SHP77 treated with DMSO at 0.1 percent for 48 hours (cell line): ENCODE measurements at places on chromosomes 2 and 18.

GRCh38 chr18:76252880-76253279 is 242.2 kb downstream of the ZNF516 start:
- DNase-seq: no peak

DNA sequence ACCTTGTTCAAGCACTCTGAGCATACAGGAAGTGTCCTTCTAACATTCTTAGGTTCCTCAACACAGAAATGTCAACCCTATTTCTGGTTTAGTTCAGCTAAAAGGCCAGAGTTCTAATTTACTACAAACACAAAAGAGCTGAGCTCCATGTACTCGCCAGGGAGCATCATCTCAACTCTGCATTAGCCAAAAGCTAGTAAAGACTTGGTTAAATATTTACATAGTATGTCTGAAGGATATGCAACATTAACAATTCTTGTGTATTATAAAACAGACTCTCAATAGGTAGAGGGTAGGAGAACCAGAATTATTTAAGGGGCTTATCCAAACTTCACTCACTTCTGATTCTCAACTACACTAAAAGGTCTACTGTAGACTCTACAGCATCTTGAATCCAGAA is 154.6 kb downstream of the THADA start:
- no peak for DNase-seq

DNA sequence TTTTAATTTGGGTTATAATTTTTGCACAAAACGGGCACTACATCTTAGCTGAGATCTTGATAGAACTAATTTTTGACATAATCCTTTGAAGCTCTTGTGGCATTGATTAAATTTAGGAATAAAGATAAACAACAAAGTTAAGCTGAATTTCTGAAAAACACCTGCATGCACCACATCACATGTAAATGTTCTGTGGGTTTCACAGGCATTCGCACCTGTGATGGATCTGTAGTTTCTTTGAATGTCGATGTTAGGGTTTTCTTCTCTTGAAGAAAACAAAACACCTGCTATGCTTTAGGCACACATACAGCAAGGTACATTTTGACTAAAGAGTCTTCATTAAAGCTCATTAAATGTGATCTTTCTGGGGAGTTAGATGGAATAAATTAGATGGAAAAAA is 60.3 kb downstream of the RPIA start:
- DNase-seq: no peak

- DNase-seq: no peak
Observed at GRCh38 chr2:234468503-234468902, 28.4 kb downstream of the ARL4C start.

GRCh38 chr2:119772128-119772527 is 12.4 kb downstream of the PTPN4 start:
- DNase-seq: no peak

DNA sequence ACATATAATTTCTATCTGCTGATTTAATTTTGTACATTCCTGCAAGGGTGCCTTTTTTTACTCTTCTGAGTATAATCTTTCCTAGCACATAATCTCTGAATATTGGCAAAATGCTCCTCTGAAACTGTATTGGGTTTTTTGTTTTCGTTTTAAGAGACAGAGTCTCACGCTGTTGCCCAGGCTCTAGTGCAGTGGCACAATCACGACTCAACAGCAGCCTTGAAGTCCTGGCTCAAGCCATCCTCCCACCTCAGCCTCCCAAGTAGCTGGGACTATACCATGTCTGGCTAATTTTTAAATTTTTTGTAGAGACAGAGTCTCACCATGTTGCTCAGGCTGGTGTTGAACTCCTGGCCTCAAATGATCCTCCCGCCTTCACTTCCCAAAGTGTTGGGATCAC is 104.9 kb downstream of the SPTBN1 start:
- DNase-seq: no peak

- DNase-seq: no peak
Observed at GRCh38 chr18:8997634-8998033, 104.9 kb upstream of the NDUFV2 start.

DNA sequence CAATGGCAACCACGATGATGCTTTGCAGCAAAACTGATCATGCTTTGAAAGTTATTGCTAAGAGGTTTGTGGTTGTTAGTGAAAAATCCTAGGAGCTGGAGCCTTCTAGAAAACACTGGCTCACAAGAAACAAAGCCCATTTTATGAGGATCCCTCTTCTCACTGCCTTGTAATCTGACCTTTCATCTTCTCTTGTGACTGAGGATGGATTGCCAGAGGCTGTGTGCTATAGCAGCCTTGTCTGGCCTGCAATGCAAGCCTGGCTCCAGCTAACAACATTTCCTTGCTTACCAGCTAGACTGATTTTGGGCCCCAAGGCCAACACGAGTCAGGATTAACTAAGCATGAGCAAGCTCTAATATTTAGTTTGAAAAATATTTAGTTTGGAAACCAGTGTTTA is 13.1 kb downstream of the PIEZO2 start:
- DNase-seq: no peak

GRCh38 chr2:46230115-46230571 is 67.1 kb upstream of the EPAS1 start:
- DNase-seq: no peak

DNA sequence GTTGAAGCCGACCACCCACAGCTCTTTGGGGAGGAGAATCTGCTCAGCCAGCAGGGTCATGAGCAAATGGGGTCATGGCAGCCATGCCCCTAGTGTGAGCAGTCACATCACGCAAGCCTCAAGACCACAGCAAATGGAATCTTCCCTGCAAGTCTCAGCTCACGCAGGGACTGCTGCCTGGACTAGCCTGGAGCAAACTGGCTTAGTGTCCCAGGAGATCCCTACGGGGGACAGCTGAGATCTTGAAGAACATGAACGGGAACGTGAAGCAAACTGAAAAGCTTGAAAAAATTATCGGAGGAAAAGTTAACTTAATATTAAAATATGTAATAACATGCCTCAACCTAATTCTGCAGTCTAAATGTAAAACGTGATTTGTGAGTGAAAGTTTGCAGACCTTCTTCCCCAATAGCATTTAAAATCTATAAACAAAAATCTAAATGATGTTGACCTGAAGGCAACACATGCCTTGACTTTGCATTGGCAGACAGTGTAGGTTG is 118.4 kb downstream of the FAM124B start:
- no peak for DNase-seq

DNA sequence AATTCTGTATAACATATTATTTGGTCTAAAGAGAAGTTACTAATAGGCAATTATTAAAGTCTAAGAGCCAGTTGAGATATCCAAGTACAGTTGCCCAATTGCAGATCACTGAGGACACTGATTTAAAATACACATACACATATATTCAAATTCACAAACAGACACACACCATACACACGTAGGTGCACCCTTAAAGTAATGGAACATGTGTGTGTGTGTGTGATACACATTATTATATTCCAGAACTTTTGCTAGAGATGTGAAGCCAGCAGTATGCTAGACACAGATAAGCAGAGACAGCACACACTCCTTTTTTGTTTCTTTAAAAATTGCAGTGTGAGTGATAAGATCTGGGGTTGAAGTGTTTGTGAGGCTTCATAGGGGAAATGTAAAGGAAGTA is 292.5 kb downstream of the CNTNAP5 start:
- no peak for DNase-seq

DNA sequence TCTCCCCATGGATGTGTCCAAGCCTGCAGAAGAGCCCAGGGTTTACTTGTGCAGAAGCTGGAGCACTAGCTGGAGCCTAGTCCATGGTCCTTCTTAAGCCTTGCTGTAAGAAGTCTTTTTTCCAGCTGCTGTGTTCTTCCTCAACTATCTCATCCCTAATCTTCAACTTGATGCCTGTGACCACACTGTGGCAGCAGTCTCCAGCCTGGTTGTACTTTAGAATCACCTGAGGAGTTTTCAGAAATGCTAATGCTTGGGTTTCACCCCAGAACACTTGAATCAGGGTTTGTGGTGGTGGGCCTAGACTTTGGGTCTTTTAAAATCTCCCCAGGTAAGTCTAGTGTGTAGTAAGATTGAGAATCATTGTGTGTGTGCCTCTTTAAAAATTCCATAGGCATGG is 173.6 kb downstream of the ADCYAP1 start:
- DNase-seq: no peak

GRCh38 chr18:36128907-36129299 is 237 bp downstream of the SLC39A6 start:
- no peak for DNase-seq

GRCh38 chr2:47243596-47244323 is 88.7 kb upstream of the STPG4 start:
- no peak for DNase-seq

- peak; percentile 82 for DNase-seq
Observed at GRCh38 chr18:55552526-55553189, 35.3 kb downstream of the TCF4 start.

DNA sequence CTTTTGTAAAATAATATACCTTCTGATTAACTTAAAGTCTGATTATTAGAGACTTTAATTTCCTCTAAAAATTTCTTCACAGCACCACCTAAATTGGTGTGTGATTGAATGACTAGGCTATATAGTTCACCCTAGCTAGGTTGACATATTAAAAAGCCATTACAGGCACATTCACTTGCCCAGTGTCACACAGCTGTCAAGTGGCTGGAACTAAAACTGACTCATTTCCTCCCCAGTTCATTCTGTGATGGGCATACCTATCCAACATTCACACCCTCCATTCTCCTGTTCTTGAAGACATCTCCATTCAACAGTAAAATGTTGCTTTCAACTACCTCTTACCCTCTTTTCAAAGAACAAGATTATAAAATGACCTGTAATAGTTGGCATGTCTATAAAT is 334.5 kb downstream of the ARHGAP15 start:
- no peak for DNase-seq

- no peak for DNase-seq
Observed at GRCh38 chr2:25279091-25279651, 62.6 kb downstream of the DNMT3A start.

- no peak for DNase-seq
Observed at GRCh38 chr2:161337247-161337646, 29.0 kb downstream of the PSMD14 start.

DNA sequence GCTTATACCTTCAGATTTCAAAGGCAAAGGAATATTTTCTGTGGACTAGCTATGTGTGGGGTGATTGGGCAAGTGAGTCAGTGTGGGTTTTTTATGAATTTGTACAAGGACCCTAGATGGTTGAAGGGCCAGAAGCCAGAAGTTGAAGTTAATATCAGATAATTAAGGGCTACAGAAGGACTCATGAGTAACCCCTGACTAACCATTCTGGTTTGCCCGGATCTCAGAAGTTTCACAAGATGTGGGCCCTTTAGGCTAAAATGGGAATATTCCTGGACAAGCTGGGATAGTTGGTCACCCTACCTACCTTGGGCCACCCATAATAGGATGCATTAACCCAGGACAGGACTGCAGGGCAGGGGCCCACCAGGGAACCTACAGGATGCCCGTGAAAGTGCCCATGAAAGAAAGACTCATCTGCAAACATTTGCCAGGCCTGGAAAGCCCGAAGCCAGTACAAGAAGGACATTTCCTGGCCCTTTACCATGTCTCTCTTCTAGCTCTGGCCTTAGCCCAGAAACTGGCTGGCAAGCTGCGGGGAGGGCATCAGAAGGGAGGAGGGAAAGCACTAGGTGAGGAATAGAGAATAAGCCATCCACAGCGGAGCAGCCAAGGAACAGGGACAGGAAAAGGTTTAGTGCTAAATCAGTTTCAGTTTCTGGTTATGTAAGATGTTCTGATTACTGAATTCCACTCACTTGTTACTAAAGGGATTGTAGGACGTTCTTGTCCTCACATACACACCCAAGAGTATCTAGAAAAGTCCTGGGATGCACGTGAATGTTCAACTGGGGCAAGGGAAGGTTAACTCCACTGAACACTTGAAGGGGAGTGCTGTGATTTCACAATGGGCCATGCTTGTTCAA is 33.6 kb downstream of the GCG start:
- no peak for DNase-seq

DNA sequence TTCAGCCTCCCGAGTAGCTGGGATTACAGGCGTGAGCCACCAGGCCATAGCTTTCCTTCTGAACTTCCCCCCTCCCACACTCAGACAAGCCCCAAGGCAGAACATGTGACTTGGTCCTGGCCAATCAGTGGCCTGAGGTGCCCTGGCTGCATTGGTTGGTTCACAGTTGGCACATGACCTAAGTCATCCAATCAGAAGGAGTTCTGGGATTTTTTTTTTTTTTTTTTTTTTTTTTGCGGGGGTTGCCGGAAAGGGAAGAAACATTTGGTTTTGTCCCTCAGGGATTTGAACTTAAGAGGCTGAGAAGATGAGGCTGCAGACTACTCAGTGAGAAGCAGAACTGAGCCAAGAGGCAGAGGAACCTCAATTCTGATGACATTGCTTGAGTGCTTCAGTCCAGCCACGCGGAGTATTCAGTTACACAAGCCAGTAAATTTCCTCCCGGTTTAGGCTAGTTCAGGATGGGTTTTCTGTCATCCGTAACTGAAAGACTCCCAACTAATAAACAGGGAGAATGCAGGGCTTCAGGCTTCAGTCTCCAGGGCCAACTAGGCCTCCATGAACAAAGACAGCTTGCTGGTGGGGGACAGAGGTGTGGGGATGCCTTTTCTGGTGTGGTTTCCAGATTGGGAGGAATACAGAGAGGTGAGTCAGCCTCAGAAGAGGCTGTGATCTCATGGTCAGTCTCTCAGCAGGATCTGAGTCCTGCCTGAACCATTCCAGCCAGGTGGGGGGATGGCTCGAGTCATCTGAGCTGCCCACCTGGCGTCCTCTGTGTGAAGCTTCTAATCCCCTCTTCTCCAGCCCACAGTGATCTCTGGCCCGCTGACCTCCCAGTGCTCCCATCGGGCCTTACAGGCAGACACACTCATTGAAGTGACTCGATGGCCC is 9.2 kb downstream of the PTMA start:
- peak; percentile 46 for DNase-seq

DNA sequence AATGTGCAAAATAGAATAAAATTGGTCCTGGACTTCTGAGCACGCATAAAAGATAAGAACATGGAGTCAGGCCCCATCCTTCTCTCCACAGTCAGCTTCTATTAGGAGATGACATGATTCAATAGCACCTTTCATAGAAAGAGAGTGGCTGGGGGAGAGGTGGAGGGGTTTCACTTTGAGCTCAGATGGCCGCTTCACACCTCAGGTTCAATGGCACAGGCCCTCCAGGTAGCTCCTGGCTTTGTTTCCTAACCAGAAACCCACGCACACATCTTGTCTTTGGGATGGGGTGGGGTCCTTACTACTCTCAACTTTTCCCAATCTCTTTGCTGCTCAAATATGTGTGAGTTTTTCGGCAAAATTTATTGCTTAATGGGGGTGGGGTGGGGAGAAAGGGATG is 332.3 kb downstream of the CLIP4 start:
- DNase-seq: no peak
